Gastrocnemius medialis (tissue), 4 donors: ENCODE measurements at places on chromosomes 6 and 20. TPM values are rescaled to one million over a fixed set of nuclear protein-coding genes. Genes with fewer than 3 reads are reported as not detected.
A peak's percentile ranks its signal among the peaks of the same experiment; 100 is the strongest.

AKAP12 gene
- 17.3 TPM for total RNA-seq

ETV7 gene
- not detected for total RNA-seq

NKX2-2 gene
- not detected for total RNA-seq

GPR6 gene
- not detected for total RNA-seq

ELOVL2 gene
- 0.32 TPM for total RNA-seq

HLA-DQB1 gene
- 0.22 TPM for total RNA-seq

ZBTB12 gene
- total RNA-seq = 0.26 TPM

EYA4 gene
- 110 TPM for total RNA-seq

TBCC gene
- total RNA-seq = 61.8 TPM

SLC2A10 gene
- 2.3 TPM for total RNA-seq

DNA sequence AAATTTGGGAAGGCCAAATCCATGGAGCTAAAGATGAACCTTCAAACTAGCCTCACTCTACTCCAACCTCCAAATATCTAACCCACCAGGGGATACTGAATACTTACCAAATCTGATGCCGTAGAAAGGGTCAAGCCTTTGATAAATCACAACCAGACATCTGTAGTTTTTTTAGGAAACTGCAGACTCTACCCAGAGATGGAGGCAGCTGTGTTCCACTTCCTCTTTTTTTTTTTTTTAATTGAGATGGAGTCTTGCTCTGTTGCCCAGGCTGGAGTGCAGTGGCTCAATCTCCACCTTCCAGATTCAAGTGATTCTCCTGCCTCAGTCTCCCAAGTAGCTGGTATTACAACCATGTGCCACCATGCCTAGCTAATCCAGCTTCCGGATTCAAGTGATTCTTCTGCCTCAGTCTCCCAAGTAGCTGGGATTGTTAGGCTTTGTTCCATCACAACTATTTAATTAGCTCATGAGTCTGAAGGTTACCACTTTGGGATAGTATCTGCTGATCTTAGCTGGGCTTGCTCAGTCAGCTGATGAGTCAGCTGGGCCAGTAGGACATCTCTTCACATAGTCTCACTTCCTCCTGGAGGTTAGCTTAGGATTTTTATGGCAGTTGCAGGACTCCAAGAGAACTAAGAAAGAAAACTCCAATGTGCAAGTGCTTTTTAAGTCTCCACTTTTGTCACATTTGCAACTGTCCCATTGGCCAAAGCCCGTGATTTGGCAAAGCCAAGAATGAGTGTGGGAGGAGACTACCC lies 13.3 kb downstream of the FRK start:
- no peak for DNase-seq

DNA sequence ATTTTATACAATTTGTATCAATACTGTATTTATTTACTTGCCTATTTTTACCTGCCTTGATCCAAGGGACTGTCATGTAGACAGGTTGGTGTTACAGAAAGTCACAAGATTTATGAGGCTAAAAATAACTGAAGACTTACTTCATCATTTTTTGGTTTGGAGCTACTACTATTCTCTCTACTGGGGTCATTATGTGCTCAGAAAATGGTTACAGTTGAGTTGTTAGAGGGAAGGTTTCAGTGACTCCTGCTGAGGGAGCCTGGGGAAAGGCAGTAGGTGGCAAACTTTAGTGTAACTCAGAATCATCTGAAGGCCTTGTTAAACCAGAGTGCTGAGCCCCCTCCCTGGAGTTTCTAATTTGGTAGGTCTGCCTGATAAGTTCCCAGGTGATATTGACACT lies 118.8 kb downstream of the TINAG start:
- no peak for DNase-seq

- peak; percentile 90 for DNase-seq
These were observed 287.6 kb downstream of the ESR1 start for GRCh38 chr6:152094992-152095592.

GRCh38 chr20:13338999-13339411 lies 117.9 kb downstream of the ISM1 start:
- DNase-seq = no peak

- DNase-seq = no peak
These were observed 64.8 kb downstream of the FAM50B start for GRCh38 chr6:3913958-3914337.

- no peak for DNase-seq
These were observed 78.7 kb upstream of the SAMD5 start for GRCh38 chr6:147429794-147430193.

DNA sequence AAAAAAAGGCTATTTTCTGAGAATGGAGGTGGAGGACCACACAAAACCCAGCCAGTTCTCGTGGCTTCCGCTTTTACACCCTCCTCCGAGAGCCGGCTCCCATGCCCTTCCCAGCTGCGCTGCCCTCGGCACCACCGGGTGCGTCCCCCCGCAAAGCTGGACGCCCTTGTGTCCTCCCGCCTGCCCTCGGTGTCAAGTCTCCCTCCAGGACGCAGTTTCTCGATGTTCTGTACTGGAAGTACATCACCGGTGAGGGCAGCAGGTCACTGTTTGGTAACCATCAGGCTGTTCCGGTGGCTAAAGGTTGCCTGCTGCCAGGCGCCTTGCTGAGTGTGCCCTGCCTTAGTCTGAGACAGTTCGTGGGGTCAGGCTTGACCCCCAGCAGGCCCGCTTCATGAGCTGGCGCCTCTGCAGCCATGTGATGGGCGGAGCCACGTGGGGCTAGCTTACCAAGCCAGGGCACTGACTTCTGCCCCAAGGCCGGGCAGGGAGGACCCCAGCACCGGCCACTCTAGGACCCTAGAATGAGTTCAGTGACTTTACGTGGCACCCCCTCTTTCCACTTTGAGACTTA lies 34.6 kb downstream of the RREB1 start:
- no peak for DNase-seq

DNA sequence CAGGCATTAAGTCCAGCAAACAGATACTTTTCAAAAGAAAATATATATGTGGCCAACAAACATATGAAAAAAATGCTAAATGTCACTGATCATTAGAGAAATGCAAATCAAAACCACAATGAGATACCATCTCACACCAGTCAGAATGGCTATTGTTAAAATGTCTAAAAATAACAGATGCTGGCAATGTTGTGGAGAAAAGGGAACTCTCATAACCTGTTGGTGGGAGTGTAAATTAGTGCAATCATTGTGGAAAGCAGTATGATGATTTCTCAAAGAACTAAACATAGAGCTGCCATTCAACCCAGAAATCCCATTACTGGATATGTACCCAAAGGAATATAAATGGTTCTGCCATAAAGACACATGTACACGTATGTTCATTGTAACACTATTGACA lies 20.6 kb downstream of the KCNQ5 start:
- no peak for DNase-seq

GRCh38 chr6:24775520-24776058 lies 852 bp downstream of the GMNN start:
- no peak for DNase-seq

- DNase-seq = no peak
These were observed 76.1 kb upstream of the TPD52L1 start for GRCh38 chr6:125077453-125077852.

- DNase-seq = no peak
These were observed 33.5 kb downstream of the GCM1 start for GRCh38 chr6:53115113-53115512.

DNA sequence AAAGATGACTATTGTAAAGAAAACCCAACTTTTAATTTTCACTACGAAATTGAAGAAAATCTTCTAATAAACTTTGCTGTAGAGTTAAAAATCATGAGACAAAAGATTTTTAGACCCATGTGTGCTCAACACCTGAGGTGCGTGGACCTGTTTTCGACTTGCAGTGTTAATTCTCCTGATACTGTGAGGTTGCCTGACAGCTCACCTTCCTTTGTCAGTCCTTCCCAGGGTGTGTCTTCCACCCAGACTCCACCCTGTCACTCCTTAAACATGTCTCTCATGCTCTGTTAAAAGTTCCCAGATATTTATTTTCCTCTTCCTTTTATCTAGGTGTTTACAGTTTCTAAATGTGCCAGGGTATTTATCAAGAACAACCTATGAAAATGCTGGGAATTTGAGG lies 151.3 kb upstream of the NT5E start:
- DNase-seq = no peak

DNA sequence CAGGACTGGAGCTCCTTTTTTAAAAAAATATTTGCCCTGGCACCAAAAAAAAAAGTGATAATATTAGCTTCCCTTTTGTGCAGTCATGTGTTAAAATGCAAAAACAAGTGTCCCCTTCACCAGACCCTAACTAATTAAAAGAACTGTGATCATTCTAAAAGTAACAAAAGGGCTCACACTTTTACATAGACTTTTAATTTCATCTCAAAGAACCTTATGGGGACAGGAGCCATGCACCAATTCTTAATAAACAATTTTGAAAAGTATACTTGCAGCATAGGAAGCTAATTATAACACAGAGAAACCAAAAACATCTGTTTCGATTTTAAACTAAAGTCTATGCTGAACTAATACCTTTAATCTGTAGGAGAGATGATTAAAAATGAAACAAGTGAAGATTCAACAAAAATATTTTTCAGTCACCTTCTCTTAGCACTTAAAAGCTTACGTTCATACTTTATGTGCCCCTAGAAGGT lies 17.3 kb downstream of the STX7 start:
- DNase-seq = no peak

DNA sequence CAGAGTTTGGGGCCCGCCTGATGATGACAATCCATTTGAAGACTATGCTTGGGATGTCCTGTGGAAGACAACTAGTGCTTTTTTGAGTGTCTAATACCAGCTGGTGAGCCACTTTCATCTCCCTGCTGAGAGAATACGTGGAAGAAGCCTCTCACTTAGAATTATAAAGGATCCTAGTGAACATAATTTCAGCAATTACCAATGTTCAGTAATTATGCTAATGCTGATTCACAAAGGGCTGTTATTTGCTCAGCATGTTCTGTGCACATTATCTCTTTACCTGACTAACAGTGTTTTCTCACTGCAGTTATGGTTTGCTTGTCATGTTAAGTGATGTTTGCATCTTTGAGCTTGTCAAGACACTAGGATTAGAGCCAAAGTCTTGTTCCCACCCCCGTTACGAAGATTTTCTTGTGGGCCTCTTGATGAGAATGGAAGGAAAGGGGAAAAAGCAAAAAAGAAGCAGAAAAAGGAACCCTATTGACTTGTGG lies 282.1 kb upstream of the CHD6 start:
- no peak for DNase-seq

DNA sequence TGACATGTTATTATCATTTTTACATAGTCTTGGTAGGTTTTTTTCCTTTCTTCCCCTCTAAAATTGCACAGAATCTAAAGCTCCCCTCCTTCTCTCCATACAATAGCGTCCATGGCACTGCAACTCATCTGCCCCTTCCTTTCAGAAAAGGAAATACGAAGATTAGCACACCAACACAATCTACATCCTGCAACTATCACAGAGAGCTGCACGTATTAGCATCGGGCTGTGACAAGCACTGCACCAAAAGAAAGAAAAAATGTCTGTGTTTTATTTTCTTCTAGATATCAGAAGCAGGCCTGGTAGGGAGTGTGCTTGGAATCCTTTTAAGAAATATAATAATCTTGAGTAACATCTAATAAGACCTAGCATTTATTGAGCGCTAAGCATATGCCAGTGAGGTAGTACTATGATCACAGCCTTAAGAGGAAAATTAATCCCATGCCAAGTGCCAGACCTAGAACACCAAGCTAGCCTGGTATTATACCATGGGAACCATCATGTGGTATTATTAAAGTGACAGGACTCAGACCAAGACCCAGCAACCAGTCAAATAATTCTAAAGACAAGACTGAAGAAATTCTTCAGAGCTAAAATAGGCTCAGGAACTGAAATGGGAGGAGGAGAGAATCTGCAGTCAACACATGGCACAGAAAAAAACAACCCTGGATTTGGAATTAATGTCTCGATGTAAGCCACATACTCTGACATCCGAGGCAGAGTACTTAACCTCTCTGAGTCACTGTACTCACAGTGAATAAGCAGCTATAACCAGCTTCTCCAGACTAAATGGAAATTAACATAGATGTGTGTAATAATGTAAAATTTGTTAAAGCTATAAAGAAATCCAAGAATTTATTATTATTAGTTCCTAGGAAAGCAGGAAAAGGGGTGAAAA lies 124.3 kb downstream of the IPCEF1 start:
- no peak for DNase-seq

GRCh38 chr20:53786071-53786444 lies 192.4 kb upstream of the ZNF217 start:
- no peak for DNase-seq

- DNase-seq = no peak
These were observed 541.3 kb upstream of the MARCKS start for GRCh38 chr6:113315879-113316278.

- no peak for DNase-seq
These were observed 47.4 kb upstream of the RNGTT start for GRCh38 chr6:89010825-89011224.

GRCh38 chr6:141744971-141745370 lies 387.8 kb upstream of the GJE1 start:
- no peak for DNase-seq

DNA sequence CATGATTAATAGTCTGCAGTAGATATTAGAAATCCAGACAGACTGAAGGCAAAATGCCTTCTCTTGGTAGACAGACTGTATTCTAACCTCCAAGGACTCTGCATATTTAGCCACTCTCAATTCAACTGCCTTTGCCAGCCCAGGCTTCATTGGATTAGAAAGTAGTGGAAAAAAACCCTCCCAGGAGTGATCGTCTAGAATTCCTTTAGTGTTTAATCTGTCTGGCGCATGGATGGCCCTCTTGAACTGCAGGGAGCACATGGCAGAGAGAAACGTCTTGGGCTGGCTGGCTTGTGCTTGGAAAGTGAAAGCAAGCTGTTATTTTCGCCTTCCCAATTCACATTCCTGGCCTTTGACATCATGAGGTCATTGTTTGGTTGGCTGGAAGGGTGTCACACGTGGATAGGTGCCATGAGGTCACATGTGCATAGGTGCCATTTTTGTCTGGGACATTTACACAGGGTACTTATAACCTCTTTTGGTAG lies 30.9 kb upstream of the NEDD9 start:
- DNase-seq = no peak

- no peak for DNase-seq
These were observed 34.9 kb downstream of the ZNF341 start for GRCh38 chr20:33766686-33767085.

- DNase-seq = no peak
These were observed 8.0 kb downstream of the PNISR start for GRCh38 chr6:99416892-99417767.

DNA sequence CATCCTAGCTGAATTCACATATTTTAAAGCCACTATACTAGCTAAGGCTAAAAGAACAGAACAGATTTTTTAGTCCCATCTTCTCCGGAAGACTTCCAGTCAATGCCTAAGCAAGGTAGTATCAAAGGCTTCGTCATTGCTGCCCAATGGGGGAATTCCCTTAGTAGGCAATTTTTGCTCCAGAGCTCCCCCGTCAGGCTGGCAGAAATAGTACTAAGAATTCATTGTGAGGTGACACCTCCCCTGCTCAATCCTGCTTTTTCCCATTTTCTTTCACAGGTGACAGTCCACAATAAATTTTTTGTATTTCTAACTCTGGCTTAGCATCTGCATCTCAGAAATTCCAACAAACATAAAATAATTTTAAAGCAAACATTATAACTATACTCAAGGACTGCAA lies 52.8 kb upstream of the SRSF6 start:
- DNase-seq = no peak

- DNase-seq = no peak
These were observed 10.1 kb downstream of the CDC5L start for GRCh38 chr6:44397424-44398164.
